ENCODE measurements at places on chromosomes 1 and 21. TPM values are rescaled to one million over a fixed set of nuclear protein-coding genes. Genes with fewer than 3 reads are reported as not detected.

Gene CRYAA
- not detected for total RNA-seq

DNA sequence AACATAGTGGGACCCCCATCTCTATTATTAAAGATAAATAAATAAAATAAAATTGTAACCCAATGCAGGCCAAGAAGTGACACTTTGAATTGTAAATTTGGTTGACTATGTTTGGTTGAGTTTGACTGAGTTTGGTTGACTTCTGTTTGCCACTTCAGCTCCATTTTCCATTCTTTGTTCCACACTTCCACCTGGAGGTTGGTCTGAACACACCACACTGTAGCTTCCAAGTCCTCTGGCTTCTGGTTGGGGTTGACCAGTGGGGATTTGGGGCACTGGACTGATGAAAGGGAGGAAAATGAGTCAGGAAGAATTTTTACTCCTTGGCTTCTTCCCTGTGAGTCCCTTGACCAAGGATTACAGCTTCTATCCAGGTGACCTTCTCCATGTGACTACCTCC lies 40.6 kb upstream of the DIPK1A start:
- no peak for DNase-seq

DNA sequence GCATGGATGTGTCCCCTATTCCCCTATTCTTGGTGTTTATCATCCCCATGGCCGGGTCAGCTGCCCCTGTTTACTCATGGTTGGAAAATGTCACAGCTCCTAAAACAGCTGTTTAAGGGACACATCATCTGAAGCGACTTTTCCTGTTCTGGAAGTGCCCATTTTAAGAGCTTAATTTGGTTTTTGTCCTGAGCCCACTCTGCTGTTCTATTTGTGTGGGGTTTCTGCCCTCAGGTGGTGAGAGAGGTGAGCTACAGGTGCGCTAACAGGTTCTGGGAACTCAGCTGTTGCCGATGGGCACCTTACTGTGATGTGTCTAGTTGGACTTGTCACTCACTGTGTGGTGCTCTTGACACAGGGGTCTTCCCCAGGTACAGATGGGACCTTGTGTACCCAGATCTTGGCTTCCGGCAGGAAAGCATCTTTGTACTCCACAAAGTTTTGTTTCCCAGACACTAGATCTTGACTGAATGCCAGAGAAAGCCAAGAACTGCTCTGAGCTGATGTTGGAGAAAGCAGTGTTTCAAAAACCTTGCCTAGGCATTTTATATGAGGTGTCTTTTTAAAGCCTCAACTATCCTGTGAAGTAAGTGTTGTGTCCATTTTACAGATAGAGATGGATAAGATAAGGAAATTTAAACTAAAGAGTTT lies 59.0 kb upstream of the CD1D start:
- no peak for DNase-seq

DNA sequence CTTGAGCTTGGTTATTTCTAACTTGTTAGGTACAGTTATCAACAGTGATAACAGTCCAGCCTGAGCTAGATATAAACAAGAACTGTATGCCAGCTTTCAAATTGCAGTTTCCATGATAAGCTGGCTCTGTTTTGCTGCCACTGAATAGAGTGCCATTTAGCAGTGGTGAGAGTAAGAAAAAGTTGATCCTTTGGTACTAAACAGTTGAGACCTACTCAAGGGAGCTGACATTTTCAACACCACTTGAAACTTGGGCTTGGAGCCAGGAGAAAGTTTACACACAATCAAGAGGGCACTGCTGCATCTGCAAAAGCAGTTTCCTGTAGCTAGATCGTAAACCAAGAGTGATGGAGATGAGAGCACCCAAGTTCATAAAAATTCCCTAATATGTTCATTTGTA lies 131.3 kb downstream of the RGS7 start:
- DNase-seq, result no peak

DNA sequence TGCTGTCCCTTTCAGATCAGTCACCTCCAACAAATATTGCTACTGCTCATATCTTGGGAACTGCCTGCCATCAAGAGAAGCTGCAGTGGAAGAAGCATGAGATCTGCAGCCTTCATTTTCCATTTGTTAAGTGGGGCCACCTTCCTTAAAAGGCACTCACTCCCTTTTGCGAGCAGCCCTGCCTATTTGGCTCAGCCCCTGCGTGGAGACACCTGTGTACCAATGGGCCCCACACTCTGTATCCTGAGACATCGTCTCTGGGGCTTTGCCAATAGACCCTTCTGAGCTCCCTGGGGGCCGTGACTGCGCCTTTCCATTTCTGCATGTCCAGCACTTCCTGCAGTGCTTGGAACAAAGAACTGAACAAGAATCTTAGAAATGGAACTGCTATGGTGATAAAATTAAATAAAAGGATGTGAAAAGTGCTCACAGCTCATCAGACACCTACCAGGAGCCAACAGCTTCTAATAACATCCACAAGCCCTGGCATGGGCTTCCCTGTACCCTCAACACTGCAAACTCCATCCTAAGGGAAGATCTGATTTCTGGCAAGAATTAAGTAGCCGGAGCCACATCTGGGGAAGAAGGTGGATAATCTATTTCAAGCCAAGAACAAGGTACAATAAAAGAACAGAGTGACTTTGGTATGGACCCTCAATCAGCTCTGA lies 36.7 kb downstream of the PARP1 start:
- DNase-seq, result no peak

- DNase-seq, result no peak
Observed at GRCh38 chr1:56522680-56523079, 56.7 kb downstream of the PLPP3 start.

- no peak for DNase-seq
Observed at GRCh38 chr1:221419513-221420095, 322.3 kb downstream of the DUSP10 start.

Measured in omental fat pad (tissue), 4 donors.